ENCODE measurements at places on chromosomes 11 and 22. TPM values are rescaled to one million over a fixed set of nuclear protein-coding genes. Genes with fewer than 3 reads are reported as not detected.

- no peak for DNase-seq
- H3K27ac ChIP-seq = no peak overlapping the region
- H3K4me1 ChIP-seq = peaks cover 15% of the 10 kb centered on the region
- no peaks in the 10 kb centered on the region for H3K36me3 ChIP-seq
- peaks cover 75% of the 10 kb centered on the region for H3K27me3 ChIP-seq
- H3K4me3 ChIP-seq = no peak overlapping the region
Measured at GRCh38 chr11:31818874-31819331, 7.8 kb upstream of the PAX6 start.

GRCh38 chr11:78268591-78269410, 80.1 kb downstream of the USP35 start:
- H3K4me1 ChIP-seq = no peaks in the 10 kb centered on the region
- no peak overlapping the region for H3K27ac ChIP-seq
- DNase-seq = no peak
- no peaks in the 10 kb centered on the region for H3K36me3 ChIP-seq

DNA sequence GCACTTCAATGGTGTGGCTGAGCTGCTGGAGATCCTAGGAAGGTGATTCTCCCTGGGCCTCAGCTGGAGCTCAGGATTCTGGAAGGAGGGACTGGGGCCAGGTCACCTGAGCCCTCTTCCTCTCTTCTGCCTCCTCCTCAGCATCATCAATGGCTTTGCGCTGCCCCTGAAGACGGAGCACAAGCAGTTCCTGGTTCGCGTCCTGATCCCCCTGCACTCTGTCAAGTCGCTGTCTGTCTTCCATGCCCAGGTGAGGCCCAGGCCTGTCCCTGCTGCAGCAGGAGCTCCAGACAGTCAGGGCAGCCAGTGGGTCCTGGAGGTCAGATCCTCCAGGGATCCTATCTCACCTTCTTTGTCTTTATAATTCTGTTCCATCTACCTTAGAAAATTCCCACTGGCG, 5.4 kb downstream of the GPHA2 start:
- peaks cover 15% of the 10 kb centered on the region for H3K36me3 ChIP-seq
- H3K27ac ChIP-seq = no peak overlapping the region
- H3K4me1 ChIP-seq = peaks cover 4% of the 10 kb centered on the region
- no peak for DNase-seq
- H3K4me3 ChIP-seq = no peak overlapping the region

DNA sequence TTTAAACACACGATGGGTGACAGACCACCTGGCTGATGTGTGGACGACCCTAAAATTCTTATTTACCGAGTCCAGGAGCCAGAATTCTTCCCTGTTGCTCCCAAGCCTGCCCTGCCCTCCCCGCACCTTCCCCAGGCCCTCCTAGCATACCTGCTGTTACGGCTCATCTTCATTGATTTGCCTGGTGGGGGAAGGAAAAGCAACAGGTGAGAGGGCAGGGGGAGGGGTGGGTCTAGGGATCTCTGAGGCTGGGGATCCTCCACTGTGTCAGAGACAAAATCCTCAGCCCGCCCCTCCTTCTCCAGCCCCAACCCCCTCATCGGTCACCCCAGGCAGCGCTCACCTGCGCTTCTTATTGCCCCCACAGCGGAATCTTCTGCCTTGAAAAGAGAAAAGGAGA, 4.0 kb downstream of the FXYD2 start:
- H3K4me3 ChIP-seq = no peak overlapping the region
- peaks cover 58% of the 10 kb centered on the region for H3K4me1 ChIP-seq
- no peaks in the 10 kb centered on the region for H3K27me3 ChIP-seq
- H3K27ac ChIP-seq = no peak overlapping the region
- H3K36me3 ChIP-seq = no peaks in the 10 kb centered on the region

DNA sequence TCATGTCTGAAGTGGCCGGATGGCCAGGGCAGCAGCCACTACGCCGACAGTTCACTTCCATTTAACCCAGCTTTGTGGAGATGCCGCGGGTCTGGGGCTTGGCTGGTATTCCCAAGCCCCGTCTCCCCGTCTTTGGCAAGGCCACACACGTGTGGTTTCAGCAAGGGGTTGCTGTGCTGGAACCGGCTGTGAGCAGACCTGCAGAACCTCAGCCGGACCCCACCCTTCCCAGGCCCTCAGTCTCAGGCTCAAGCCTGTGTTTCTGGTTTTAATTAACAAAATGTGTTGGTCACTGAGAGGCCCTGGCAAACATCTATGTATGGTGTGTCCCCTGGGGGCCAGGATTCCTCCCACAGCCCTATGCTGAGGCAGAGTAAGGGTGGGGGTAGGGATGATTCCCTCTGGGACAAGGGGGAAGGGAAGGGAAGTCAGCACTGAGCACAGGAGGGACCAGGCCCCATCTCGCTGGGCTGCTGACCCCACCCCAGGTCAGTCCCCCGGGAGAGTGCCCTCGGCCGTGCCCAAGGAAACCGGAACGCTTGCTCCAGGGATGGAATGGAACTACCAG, 9.3 kb downstream of the OSBPL5 start:
- H3K27ac ChIP-seq = no peak overlapping the region
- no peaks in the 10 kb centered on the region for H3K27me3 ChIP-seq
- H3K36me3 ChIP-seq = no peaks in the 10 kb centered on the region
- DNase-seq = no peak

DNA sequence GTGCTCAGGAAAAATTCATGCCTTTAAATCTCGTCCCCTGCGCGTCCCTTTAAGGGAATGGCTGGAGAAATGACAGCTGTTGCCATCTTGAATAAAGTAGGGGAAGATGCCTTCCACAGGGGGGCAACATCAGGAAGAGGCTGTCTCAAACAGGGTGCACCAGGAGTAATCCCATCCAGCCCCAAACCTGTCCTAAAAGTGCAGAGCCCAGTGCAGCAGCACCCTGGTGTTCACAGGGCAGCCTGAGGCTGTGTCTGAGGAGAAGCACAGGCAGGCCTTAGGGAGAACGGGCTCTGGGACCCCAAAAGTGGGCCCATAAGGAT, 10.8 kb upstream of the C11orf96 start:
- H3K27ac ChIP-seq = no peak overlapping the region
- no peaks in the 10 kb centered on the region for H3K36me3 ChIP-seq
- DNase-seq = no peak
- no peaks in the 10 kb centered on the region for H3K4me1 ChIP-seq
- H3K27me3 ChIP-seq = no peaks in the 10 kb centered on the region

DNA sequence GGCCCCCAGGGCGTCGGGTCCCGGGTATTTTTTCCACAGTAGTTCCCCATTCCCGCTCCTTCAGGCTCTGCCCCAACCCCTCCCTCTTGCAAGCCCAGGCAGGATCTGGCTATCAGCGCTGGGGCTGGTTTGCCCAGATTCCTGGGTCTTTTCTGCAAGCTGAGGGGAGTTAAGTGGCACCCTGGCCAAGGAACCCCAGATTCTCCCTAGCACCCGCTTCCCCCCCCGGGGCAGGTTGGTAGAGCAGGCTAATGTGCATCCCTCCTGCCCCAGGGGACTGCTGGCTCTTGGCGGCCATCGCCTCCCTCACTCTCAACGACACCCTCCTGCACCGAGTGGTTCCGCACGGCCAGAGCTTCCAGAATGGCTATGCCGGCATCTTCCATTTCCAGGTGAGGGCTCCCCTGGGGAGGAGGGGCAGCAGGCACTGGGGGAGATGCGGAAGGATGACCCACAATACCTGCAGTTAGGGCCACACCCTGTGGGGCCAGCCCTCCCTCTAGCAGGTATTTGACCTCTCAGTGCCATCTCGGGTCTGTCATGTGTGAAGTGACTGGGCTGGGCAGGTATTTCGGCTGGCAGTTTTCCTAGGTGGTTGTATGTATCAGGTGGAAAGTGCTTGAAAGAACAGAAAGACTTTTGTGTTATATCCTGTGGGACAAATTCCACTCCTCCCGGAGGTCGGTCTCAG, 1.6 kb downstream of the CAPN1 start:
- no peak overlapping the region for H3K27ac ChIP-seq
- no peak for DNase-seq
- H3K4me3 ChIP-seq = no peak overlapping the region
- no peaks in the 10 kb centered on the region for H3K27me3 ChIP-seq
- peaks cover 20% of the 10 kb centered on the region for H3K4me1 ChIP-seq

GRCh38 chr11:106160494-106160893, 83.0 kb downstream of the AASDHPPT start:
- no peak overlapping the region for H3K27ac ChIP-seq
- H3K4me3 ChIP-seq = no peak overlapping the region
- no peak for DNase-seq
- no peaks in the 10 kb centered on the region for H3K27me3 ChIP-seq

DNA sequence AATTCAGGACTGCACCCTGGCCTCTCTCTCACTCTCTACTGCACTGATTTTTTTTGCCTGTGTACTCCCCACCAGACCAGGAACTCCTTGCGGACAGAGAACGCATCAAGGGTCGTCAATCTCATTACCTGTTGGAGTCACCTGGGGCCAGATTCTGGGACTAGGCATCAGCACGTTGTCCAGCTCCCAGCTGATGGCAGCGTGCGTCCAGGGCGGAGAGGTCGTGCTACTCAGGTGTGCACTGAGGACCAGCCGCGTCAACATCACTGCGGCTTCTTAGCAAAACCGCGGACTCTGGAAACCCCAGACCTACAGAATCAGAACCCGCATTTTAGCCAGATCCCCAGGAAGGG, 13.1 kb downstream of the KCNJ5 start:
- no peak for DNase-seq
- H3K4me1 ChIP-seq = peaks cover 5% of the 10 kb centered on the region
- no peak overlapping the region for H3K27ac ChIP-seq
- no peaks in the 10 kb centered on the region for H3K36me3 ChIP-seq
- no peak overlapping the region for H3K4me3 ChIP-seq
- peaks cover 12% of the 10 kb centered on the region for H3K27me3 ChIP-seq

DNA sequence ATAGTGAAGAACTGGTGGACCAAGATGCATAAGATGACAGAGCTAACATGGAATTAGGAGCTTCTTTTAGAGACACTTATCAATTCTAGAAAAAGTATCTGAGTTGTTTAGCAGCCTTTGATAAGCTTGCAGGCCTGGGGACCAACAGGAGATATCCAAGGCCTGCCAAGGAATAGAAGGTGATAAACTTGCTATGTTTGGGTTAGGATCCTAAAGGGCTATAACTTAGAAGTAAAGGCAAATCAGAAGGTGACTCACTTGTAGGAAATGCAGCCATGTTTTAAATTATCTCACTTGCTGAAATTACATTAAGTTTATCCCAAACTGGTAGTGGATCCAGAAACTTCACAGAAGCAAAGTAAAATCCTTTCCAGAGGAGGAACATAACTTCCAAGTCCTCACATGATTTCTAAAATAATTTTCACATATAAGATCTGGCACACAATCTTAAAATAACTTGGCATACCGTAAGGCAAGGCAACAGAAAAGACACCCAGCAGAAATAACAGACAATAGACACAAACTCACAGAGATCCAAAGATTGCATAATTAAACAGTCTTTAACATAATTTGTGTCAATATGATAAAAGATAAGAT, 69.6 kb upstream of the TEAD1 start:
- H3K27me3 ChIP-seq = no peaks in the 10 kb centered on the region
- no peak overlapping the region for H3K27ac ChIP-seq
- H3K4me1 ChIP-seq = no peaks in the 10 kb centered on the region

DNA sequence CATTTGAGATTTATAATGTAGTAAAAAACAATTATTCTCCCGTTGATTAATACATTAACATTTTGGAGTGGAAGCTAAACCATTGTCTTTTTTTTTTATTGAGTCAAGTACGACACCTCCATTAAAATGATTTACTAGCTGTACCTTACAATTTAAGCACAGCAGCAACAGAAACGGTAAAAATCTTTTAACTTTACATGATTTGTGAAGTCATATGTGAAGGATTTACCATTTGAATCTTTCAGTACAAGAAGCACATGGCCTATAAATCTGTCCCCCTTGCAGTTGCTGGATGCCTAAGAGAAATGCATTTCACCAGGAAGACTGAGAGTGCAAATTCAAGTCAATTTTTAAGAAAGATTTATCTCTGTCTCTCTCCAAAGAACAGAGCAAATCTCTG, 324.6 kb downstream of the CADM1 start:
- DNase-seq = no peak
- H3K27ac ChIP-seq = no peak overlapping the region
- no peak overlapping the region for H3K4me3 ChIP-seq
- H3K27me3 ChIP-seq = no peaks in the 10 kb centered on the region
- no peaks in the 10 kb centered on the region for H3K36me3 ChIP-seq
- no peaks in the 10 kb centered on the region for H3K4me1 ChIP-seq

DNA sequence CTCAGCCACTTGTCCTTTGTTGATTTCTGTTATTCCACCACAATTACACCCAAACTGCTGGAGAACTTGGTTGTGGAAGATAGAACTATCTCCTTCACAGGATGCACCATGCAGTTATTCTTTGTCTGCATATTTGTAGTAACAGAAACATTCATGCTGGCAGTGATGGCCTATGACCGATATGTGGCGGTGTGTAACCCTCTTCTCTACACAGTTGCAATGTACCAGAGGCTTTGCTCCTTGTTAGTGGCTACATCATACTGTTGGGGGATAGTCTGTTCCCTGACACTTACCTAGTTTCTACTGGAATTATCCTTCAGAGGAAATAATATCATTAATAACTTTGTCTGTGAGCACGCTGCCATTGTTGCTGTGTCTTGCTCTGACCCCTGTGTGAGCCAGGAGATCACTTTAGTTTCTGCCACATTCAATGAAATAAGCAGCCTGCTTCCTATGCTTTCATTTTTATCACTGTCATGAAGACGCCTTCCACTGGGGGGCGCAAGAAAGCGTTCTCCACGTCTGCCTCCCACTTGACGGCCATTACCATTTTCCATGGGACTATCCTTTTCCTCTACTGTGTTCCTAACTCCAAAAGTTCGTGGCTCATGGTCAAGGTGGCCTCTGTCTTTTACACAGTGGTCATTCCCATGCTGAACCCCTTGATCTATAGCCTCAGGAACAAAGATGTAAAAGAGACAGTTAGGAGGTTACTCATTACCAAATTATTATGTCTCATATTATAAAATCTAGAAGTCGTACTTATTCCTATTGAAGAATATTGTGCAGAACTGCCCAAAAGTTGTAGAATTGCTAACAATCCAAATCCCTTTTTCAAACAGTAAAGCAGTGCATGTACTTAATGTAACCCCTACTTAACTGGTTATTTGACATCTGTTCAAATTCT, 53.2 kb downstream of the OR4C6 start:
- no peaks in the 10 kb centered on the region for H3K36me3 ChIP-seq
- no peak for DNase-seq
- H3K4me3 ChIP-seq = no peak overlapping the region
- H3K27ac ChIP-seq = no peak overlapping the region
- no peaks in the 10 kb centered on the region for H3K27me3 ChIP-seq

DNA sequence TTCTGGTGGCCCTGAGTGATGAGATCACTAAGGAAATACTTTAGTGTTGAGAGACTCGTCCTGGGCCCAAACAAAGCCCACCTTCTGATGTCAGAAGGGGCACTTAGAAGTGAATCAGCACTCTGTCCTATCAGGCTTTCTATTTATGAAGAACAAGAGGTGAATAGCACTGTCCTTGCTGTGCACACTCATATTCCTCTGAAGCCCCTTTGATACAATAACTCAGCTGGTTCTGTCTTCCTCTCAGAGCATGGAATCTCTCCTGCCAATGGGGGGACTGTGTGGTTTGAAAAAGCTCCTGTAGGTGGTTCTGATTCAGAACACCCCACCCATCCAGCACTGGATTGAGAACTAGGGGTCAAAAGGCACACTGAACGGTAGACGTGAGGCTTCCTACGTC, 348.1 kb downstream of the ETS1 start:
- no peak overlapping the region for H3K4me3 ChIP-seq
- DNase-seq = no peak
- no peak overlapping the region for H3K27ac ChIP-seq
- H3K27me3 ChIP-seq = no peaks in the 10 kb centered on the region
- H3K4me1 ChIP-seq = no peaks in the 10 kb centered on the region

The CSRP3 gene
- not detected for total RNA-seq

The HIC2 gene
- 6.8 TPM for total RNA-seq

The CDC42EP1 gene
- total RNA-seq = 0.31 TPM

The CCDC82 gene
- 25.3 TPM for total RNA-seq

The C1QTNF6 gene
- 4.3 TPM for total RNA-seq

The KLHL35 gene
- 0.44 TPM for total RNA-seq

The IFITM5 gene
- total RNA-seq = not detected

The RIBC2 gene
- total RNA-seq = 10.4 TPM

The ASRGL1 gene
- total RNA-seq = 6.5 TPM

The C11orf86 gene
- not detected for total RNA-seq

Data from CD8-positive, alpha-beta memory T cell (primary cell).